Nephron progenitor cell (in vitro differentiated cells): ENCODE measurements at places on chromosomes 12 and 14.

GRCh38 chr14:74954947-74955228, 509 bp downstream of the PGF start:
- DNase-seq, result no peak

GRCh38 chr14:70171726-70172125, 17.0 kb downstream of the SLC8A3 start:
- DNase-seq, result no peak

GRCh38 chr14:96597680-96598079, 95.5 kb downstream of the PAPOLA start:
- no peak for DNase-seq

DNA sequence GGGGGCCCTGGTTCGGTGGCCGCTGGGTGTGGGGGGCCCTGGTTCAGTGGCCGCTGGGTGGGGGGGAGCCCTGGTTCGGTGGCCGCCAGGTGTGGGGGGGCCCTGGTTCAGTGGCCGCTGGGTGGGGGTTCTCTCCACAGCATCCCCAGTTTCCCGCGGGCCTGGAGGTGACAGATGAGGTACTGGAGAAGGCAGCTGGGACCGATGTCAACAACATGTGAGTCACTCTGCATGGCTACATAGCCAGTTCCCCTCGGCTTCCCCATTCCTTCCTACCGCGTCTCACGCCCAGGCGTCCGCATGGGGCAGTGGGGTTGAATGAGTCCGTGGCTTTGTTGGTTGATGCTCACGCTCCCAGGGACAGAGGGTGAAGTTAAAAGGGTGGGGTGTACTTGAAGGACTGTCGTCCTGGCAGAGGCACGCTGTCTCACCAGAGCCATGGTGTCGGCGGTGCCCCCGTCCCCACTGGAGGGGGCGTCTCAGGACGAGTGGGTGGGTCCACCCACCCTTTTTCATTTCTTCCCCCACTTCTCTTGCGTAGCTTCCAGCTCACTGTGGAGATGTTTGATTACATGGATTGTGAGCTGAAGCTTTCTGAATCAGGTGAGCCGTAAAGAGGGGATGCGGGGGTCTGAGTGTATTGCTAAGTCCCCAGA, 15.6 kb downstream of the HIP1R start:
- DNase-seq, result no peak

- no peak for DNase-seq
Observed at GRCh38 chr14:62002642-62003041, 240.4 kb downstream of the SNAPC1 start.

GRCh38 chr12:41334390-41334789, 146.3 kb downstream of the PDZRN4 start:
- DNase-seq, result no peak

DNA sequence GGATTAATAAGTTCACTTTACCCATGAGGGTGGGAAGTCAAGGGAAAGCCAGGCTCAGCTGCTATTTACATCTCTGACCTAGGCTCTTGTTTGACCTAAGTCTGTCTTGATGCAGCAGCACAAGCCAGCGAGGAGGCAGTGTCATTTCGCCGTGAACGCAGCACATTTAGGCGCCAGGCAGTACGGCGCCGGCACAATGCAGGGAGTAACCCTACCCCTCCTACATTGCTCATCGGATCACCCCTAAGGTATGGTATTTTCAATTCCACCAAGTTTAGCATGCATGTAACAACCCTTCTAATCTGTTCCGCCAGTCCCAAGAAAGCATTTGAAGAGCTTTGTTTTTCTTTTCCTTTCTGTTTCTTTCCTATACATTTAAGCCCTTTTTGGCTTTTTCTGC, 81.2 kb downstream of the PCNX1 start:
- DNase-seq, result no peak

- DNase-seq, result peak; percentile 48
Observed at GRCh38 chr14:22900081-22900799, 17.2 kb downstream of the REM2 start.

GRCh38 chr14:51444353-51445000, 204.4 kb downstream of the TMX1 start:
- DNase-seq, result no peak

- DNase-seq, result no peak
Observed at GRCh38 chr12:64186789-64187188, 35.3 kb downstream of the KICS2 start.

GRCh38 chr12:27261866-27262265, 17.8 kb downstream of the STK38L start:
- DNase-seq, result no peak

GRCh38 chr12:131438881-131439280, 272.0 kb upstream of the SFSWAP start:
- DNase-seq, result peak; percentile 40

GRCh38 chr12:76878099-76878898, 520 bp downstream of the CSRP2 start:
- DNase-seq, result peak; percentile 60

GRCh38 chr14:67068251-67068650, 121.0 kb upstream of the GARIN2 start:
- DNase-seq, result no peak

GRCh38 chr14:24710403-24711112, 76.6 kb upstream of the GZMB start:
- DNase-seq, result peak; percentile 68

DNA sequence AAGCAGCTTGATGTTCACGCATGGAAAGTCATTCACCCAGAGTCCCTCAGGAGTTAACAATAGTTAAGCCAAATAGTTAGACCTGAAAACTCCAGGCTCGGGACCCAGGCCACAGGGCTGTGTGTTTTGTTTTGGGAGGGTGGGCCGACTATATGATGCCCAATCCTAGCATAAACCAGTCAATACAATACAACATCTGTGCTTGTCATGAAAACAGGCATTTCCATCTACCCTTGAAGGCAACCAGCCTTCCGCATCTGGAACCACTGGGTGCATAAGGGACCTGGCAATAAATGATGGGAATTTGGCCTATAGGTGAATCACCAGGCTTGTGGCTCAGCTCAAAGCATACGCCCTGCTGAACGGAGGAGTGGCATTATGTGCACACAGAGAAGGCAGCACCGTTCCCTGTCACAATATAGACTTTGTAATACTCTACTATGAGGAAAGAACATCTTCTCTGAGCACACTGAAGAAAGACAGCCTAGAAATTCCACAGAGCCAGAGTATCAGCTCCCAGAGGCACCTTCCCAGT, 91.0 kb upstream of the FOXN3 start:
- no peak for DNase-seq

DNA sequence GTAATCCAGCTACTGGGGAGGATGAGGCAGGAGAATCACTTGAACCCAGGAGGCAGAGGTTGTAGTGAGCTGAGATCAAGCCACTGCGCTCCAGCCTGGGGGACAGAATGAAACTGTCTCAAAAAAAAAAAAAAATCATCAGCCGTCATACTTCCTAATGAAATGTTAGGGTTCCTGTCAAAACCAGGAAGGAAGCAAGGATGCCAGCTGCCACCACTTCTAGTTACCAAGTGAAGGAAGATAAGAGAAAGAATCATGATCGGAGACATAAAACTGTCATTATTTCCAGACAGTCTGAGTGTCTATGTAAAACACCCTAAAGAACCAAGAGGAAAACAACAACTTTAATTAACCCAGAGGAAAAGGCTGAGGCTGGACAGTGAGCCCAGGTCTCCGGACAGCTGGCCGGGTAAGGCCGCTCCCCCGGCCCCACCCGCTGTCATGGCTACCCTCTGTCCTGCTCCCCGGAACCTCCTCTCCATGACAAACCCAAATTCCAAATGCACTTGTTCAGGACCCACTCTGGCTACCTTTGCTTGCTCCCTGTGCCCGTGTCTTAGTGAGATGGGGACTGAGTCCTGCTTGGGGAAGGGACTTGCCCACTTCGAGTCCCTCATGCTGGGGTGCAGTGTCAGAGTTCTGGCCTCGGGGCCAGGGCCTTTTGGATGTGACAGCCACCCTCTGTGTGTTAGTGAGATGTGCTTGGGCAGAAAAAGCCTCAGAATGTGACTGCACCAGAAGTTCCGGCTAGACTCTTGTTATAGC, 29.0 kb downstream of the SLC6A12 start:
- DNase-seq, result no peak

DNA sequence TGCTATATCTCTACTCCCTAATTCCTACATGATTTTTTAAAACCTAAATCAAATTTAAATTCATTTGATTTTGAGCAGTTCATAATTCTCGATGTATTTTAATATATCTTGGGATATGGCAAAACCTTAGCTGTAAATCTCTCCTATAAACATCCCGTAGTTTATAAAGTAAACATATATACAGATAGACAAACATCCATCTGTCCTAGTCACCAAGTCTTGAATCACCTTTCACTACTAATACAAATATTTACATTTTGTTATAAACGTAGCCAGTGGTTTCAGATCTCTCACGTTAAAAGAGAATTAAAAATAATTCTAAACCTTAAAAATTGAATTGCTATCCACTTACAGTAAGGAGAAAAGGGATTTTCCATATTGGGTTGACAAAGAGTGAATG, 107.0 kb downstream of the TSHR start:
- DNase-seq, result no peak
